ENCODE measurements at places on chromosomes 7 and 10.

- DNase-seq, result no peak
Measured at GRCh38 chr7:23211589-23211988, 29.7 kb downstream of the NUP42 start.

- DNase-seq, result no peak
Measured at GRCh38 chr10:123011987-123012386, 3.2 kb downstream of the ACADSB start.

DNA sequence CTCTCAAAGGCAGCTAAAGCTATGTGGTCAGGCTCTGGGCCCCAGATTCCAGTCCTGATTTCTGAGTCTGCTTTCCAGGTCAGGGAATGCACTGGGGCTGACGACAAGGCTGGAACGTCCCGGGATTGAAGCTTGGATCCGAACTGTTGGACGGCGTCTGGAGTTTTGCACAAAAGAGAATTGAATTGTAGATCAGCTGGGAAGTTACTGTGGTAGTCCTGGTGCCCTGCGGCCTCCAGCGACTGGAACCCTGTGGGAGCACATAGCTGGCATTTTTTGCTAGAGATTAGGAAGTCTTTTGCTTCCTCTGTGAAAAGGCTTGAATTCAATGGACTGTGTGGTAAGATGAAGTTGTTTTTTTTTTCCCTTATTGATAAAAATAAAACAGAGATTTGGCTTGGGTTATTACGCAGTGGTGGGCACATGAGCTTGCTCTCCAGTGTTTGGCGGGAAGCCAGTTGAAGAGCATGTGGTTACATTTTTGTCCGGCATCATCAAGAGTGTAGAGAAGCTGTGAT is at the start of gene HK1:
Gene HK1, plus strand, starts transcription at position 51 of the 518 bp plus-strand sequence.
- DNase-seq, result no peak

GRCh38 chr7:70743531-70744325 is 388.2 kb upstream of the GALNT17 start:
- DNase-seq, result no peak

DNA sequence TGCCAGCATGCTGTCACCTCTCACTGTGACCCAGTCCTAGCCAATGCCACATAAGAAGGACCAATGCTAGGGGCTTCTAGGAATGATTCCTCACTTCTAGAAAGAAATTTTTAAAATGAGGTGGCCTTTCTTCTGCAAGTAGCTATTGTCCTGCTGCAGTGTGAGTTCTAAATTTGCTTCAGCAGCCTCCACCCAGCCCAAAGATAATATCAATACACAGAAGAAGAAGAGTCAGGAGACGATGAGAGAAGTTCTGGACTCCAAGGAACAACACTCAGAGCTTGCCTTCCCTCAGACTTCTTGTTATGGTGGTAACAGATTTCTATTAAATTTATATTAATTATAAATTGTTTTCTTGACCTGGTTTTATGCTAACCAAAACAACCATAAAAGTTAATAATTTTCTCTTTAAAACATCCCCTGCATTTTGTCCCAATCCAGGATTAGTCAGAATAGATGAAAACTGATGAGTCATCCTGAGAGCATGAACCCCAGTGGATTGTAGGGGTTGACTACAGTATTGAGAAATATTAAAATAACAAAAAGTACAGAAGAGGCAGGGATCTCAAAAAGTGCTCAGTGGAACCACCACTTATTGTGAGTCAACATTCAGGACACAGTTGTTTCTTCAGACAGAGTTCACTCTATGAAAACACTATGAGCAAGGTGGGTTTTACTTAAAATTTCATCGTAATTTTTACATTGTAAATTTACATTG is 29.6 kb upstream of the AKR1C2 start:
- no peak for DNase-seq

GRCh38 chr7:12067156-12067831 is 143.8 kb upstream of the TMEM106B start:
- peak; percentile 66 for DNase-seq

GRCh38 chr10:131855461-131856401 is 45.1 kb upstream of the PPP2R2D start:
- DNase-seq, result no peak

DNA sequence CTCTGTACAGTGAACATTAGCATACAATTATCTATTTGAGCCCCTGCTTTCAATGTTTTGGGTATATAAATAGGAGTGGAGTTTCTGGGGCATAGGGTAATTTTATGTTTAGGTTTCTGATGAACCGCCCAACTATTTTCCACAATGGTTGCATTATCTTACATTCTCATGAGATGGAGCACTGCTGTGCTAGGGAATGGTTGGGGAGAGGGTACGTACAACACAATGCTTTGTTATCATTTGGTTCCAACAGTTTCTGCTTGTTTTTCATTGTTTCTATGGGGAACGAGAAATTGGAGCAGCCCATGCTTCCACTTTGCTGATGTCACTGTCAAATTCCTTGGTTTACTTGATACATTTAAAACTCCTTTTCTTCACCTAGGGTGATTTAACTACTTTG is 1115.3 kb downstream of the REEP3 start:
- no peak for DNase-seq

DNA sequence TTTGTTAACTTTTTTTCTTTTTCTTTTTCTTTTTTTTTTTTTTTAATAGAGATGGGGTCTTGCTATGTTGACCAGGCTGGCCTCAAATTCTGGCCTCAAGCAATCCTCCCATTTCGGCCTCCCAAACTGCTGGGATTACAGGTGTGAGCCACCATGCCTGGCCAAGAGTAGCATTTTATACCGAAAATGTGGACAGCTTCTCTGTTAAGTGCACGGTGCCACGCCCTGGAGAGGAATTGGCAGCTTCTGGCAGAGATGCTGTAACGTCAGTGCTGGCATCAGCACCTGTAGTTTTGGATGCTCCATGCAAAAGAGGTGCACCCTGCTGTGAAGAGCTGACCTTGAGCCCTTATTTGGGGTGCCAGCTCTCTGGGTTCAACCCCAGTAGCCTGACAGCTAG is 18.2 kb downstream of the IL15RA start:
- DNase-seq, result no peak

GRCh38 chr7:30650421-30650808 is 31.8 kb downstream of the CRHR2 start:
- peak; percentile 45 for DNase-seq

DNA sequence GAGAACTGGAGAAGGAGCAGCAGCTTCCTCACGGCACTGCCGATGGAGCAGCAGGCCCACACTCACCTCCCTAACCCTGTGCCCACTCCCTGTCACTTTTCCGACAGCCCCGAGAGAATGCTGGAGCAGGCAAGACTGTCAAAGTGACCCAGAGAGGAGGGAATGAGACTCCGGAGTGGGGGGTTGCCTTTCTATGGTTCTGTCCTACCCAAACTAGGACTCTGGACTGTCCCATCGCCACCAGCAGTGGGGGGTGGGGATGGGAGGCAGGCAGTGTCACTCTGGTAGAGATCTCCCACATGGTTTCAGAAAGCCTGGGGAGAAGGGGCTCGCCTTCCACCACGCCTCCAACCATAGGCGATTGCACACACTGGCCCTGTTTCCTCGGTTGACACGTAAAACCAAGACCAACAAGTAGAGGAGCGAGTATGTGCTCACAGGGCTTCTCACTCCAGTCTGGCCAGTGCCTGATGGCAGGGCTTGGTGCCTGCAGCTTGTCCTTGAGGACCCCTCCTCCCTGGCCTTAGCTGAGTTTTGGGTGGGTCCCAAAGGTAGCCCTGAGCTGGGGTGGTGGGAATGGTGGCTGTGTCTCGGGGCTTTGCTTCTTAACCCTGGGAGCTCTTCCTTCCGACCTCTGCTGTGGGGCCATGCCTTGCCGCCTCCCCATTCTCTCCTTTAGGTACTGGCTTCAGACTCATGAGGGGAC is 148.5 kb downstream of the PTPN20 start:
- no peak for DNase-seq

DNA sequence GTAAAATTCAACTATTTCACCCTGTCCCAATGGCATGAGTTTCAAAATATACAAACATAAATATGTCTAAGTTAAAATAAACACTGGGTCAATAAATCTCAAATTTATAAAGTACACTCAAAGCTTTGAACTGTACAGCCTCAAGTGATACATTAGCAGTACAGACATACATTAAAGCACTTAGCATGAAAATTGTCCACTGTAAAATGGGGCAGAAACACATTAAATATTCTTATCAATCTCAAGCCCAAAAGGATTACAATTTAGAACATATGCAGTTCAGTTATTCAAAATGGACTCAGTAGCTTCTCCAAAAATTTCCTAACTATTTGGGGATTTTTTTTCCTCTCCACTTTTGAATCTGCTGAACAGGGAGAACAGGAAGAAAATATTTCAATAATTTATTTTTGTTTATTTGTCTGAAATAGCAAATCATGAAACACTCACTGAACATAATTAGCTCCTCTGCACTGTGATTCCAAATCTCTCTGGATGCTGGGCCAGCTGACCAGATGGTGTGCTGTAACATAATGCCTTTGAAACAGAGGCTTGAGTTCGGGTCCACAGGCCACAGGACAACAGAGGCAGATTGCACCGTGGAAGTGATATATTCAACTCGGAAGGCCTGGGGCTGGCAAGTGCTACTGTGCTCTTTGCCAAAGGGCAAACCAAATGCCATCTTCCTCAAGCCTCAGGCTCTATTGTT is 248.9 kb upstream of the LRRN3 start:
- no peak for DNase-seq

- no peak for DNase-seq
Measured at GRCh38 chr7:73567846-73568685, 10.3 kb downstream of the TBL2 start.

DNA sequence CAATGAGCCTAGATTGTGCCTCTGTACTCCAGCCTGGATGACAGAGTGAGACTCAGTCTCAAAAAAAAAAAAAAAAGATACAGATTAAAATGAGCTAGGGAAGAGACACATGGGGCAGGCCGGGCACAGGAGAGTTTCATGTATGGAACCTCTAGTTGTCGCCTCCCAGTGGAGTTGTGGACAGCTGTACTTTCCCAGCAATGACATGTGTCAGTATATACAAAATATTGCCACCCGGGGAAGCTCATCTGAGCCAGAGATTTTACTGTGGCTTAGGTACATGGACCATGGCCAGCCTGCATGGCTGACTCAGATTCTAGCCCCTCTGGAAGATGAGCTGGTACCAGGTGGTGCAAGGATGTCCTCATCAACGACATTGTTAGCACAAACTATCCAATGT is 87.4 kb downstream of the COL26A1 start:
- no peak for DNase-seq

DNA sequence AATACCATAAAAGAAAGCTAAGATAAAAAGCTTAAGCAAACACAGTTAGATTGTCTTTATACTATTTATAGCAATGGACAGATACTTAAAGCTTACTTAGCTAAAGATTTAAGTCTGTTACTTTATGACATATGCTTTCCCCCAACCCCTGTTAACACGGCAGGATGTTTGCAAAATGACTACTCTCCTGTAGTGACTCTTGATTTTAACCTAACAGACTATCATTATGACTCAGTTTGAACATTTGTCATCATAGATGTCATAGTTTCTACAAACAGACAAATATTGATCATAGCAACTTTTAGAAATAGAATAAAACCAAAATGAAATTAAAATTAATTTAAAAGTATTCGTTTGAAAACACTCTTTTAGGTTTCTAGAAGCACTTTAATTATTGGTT is 7.8 kb upstream of the COMMD3 start:
- no peak for DNase-seq

GRCh38 chr7:102973096-102973802 is 60.4 kb downstream of the LRRC17 start:
- DNase-seq, result no peak

DNA sequence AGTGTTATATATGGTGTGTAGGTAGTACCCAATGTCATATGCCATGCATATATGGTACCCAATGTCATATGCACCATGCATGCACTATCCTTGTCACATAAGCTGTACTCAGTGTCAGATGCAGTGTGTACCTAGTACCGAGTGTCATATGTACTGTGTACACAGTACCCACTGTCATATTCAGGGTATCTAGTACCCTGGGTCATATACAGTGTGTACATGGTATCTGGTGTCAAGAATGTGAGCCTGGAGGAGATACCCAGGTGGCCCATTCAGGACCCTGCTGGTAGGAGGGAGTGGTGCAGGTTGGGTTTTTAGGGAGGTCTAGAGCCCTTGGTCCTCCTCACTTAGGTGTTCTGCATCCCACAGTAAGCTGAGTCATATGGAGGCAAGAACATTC is 1.8 kb downstream of the ZMYND11 start:
- DNase-seq, result no peak

- DNase-seq, result no peak
Measured at GRCh38 chr7:32259931-32260596, 189.9 kb upstream of the PDE1C start.

- DNase-seq, result no peak
Measured at GRCh38 chr7:157684909-157685429, 348.2 kb downstream of the DNAJB6 start.

DNA sequence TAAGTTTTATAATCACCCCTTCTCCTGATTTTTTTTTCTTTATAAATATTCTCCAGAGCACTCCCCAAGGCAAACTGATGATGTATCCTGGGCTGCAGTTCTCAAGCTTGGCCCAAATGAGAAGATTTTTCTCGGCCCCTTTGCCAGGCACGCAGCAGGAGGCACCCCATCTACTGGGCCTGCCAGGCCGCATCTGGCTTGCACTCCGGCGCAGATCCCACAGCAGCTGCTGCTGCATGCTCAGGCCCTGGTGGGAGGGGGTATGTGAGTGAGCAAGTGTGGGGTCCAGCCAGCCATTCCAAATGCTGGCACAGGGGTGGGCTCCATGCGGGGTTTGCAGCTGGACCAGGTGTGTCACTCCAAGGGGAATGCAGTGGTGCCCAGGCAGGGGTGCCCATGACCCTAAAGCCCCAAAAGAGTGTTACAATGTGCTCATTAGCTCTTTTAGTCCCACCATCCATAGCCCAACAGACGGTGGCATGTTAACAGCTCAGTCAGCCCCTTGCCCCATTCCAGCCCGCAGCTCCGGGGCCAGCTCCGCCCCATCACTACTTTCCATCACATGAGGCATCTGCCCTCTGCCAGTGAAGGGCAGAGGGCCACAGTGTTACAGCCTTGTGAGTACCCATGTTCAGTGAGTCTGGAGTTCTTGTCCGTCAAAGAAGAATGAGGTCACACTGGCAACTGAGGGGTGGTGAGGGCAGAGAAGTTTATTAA is 25.9 kb downstream of the OAT start:
- no peak for DNase-seq

GRCh38 chr10:43816351-43817321 is 168.0 kb upstream of the ZNF32 start:
- DNase-seq, result no peak

DNA sequence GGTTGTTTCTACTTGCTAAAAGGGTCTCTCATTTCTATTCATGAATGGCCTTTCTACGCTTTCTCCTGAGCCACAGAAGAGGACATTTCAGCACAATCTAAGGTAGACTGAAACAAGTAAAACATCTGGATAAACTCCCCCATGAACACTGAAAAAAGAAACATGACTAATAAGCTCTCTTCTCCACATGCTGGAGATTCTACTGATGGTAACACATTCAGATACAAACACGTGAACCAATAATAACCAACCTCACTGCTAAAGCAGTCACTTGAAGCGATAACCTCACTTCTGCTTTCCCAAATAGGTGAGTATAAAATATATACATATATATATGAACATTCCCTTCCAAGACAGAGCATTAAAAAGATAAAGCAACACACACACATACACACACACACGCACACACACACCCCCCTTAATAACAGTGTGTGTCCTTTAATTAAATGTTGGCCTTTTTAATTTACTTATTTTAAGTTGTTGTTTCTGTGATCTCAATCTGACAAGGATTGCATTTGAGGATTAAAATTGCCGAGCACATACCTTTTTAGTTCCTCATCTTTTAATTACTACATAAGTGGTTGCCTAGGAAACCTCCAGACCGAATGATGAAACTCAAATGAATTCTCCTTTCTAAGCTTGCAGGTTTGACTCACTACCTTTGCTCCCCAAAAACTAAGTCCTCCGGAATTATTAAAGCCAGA is 292.4 kb upstream of the KLF14 start:
- peak; percentile 16 for DNase-seq

All from NCI-H1436 (cell line).